ENCODE measurements at places on chromosomes 11 and 22. TPM values are rescaled to one million over a fixed set of nuclear protein-coding genes. Genes with fewer than 3 reads are reported as not detected.

Gene CCDC85B
- total RNA-seq: 85.4 TPM

Gene CTSW
- total RNA-seq: not detected

Gene ADSL
- total RNA-seq: 107 TPM

Gene ELFN2
- 2.9 TPM for total RNA-seq

Gene SMPD1
- total RNA-seq: 20.0 TPM

Gene MTMR2
- total RNA-seq: 44.8 TPM

Gene RCOR2
- 10.2 TPM for total RNA-seq

Gene ENTHD1
- not detected for total RNA-seq

Gene SHANK2
- 1.7 TPM for total RNA-seq

Gene PLAAT5
- total RNA-seq: not detected

Gene APOL4
- total RNA-seq: not detected

Gene SCUBE2
- total RNA-seq: 2.8 TPM

Gene MPPED1
- not detected for total RNA-seq

Gene IGSF9B
- total RNA-seq: 2.2 TPM

Gene CECR2
- total RNA-seq: 3.6 TPM

Gene ACRV1
- 0.26 TPM for total RNA-seq

Gene OR51I1
- total RNA-seq: not detected

Gene OR4S2
- not detected for total RNA-seq

Gene INPP5J
- 1.7 TPM for total RNA-seq

Gene GAS2L1
- 68.8 TPM for total RNA-seq

Gene SAA4
- not detected for total RNA-seq

Gene HBG1
- 2.3 TPM for total RNA-seq

Gene PRRG4
- total RNA-seq: 0.87 TPM

Gene FGF3
- not detected for total RNA-seq

Gene LDHAL6A
- total RNA-seq: not detected

Gene RASL10A
- total RNA-seq: 2.6 TPM

Gene SCGB1A1
- 1.1 TPM for total RNA-seq

Gene KLHDC7B
- 1.8 TPM for total RNA-seq

Gene NNMT
- 1.7 TPM for total RNA-seq

Gene TMEM218
- total RNA-seq: 26.8 TPM

Gene TCF20
- 79.8 TPM for total RNA-seq

Gene TLCD5
- 22.8 TPM for total RNA-seq

Gene GLYAT
- total RNA-seq: not detected

Gene GVQW3
- 3.2 TPM for total RNA-seq

Gene LRRC51
- 13.4 TPM for total RNA-seq

Gene SGSM1
- total RNA-seq: 1.6 TPM

Gene OR52E6
- not detected for total RNA-seq
